ENCODE measurements at places on chromosomes 11 and 22. TPM values are rescaled to one million over a fixed set of nuclear protein-coding genes. Genes with fewer than 3 reads are reported as not detected.

Gene BAIAP2L2
- 0.16 TPM for total RNA-seq

Gene SLC22A25
- not detected for total RNA-seq

Gene SLC6A5
- not detected for total RNA-seq

DNA sequence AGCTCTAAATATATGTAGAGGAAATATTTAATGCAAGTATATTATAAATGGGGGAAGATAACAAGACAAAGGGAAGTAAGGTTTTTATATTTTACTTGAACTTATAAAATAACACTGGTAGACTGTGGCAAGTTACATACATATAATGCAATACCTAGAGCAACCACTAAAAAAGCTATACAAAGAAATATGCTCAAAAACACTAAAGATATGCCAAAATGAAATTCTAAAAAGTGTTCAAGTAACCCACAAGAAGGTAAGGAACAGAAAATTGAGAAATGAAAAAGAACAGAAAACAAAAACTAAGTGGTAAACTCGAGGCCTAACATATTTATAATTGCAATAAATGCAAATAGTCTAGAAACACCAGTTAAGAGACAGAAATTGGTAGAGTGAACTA lies 32.5 kb downstream of the BTG4 start:
- H3K4me3 ChIP-seq: no peak overlapping the region
- H3K27ac ChIP-seq: no peak overlapping the region
- H3K36me3 ChIP-seq: no peaks in the 10 kb centered on the region
- H3K4me1 ChIP-seq: no peaks in the 10 kb centered on the region

DNA sequence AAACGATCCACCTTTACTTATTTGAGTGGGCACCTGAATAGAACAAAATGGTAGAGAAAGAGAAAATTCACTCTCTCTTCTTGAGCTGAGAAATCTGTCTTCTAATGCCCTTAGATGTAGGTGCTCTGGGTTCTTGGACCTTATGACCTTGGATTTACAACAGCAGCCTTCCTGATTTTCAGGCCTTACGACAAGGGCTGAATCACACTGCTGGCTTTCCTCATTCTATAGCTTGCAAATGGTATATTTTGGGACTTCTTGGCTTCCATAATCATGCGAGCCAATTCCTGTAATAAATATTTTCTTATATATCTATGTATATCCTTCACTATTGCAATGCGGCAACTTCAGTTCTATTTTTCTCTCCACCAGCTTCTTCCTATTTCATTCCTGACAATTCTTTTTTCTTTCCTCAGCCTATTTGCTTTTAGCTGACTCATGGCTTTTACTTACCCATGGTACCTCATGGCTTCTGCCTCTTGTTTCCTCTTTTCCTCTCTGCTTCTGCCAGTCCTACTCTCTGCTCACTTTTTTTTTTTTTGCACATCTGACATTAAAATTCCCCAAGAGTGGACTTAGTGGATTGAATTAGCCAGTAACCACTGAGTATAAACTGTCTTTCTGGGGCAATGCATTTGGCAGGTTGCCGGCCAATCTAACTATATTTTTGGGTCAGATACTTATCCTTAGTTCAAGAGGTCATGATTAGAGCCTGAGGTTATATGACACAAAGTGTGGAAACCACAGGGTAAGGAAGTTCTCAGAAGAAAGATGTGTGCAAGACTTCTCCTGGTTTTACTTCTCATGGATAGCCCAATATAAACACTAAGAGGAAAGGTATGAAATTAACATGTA lies 359.5 kb downstream of the TMEM135 start:
- no peak overlapping the region for H3K4me3 ChIP-seq
- no peak overlapping the region for H3K27ac ChIP-seq
- DNase-seq: no peak
- H3K4me1 ChIP-seq: no peaks in the 10 kb centered on the region
- no peaks in the 10 kb centered on the region for H3K27me3 ChIP-seq

DNA sequence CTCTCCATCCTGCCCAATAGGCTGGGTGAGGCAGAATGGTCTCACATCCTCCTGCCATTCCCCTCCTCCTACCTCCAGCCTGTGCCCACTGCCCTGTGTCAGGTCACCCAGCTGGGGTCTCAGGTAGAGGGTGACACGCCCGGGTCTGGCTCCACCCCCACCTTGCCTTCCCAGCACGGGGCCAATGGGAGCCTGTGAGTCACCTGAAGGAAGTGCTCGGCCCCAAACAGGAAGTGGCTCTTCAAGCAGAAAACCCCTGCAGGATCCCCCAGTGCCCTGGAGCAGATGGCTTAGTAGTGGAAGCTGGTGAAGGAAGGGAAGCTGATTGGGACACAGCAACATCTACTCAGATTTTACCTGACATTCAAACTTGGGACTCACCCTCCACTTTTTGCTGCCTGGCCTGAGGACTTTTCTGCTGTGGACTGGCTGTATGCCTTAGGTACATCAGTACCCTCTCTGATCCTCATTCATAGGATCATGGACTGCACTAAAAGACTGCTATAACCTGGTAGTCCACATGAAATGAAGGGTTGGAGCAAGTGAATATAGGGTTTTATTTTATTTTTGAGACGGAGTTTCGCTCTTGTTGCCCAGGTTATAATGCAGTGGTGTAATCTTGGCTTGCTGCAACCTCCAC lies 33.4 kb downstream of the GDPD5 start:
- H3K27ac ChIP-seq: no peak overlapping the region
- no peak overlapping the region for H3K4me3 ChIP-seq
- no peaks in the 10 kb centered on the region for H3K36me3 ChIP-seq
- H3K4me1 ChIP-seq: no peaks in the 10 kb centered on the region

DNA sequence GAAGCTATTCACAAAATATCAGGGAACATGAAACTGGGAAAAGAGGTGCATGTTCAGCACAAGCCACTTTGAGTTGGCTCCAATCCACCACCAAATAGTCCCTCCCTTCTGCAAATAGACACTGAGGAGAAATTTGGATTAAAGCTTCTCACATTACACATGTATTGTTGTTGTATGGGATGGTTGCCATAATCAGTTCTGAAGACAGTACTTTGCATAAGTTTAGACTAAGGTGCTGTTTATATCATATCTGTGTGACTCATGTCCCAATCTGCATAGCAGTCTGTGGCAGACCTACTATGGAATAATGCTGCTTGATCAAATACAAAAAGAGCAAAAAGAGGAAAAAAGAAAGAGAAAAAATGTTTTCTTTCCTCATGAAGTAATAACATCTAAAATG lies 376.7 kb upstream of the DDI1 start:
- DNase-seq: no peak
- no peak overlapping the region for H3K27ac ChIP-seq
- no peaks in the 10 kb centered on the region for H3K4me1 ChIP-seq
- no peak overlapping the region for H3K4me3 ChIP-seq
- no peaks in the 10 kb centered on the region for H3K36me3 ChIP-seq

GRCh38 chr11:60971520-60971919 lies at the start of gene CD6:
Gene CD6 (plus strand): TSS chr11:60971680. CDS start chr11:60971866, 186 bp downstream.
- no peaks in the 10 kb centered on the region for H3K27me3 ChIP-seq
- no peak for DNase-seq
- H3K4me3 ChIP-seq: no peak within 1 kb of the TSS
- no peaks in the 10 kb centered on the region for H3K4me1 ChIP-seq
- H3K27ac ChIP-seq: no peak within 1 kb of the TSS
- H3K36me3 ChIP-seq: no peaks in the 10 kb centered on the region

- H3K4me3 ChIP-seq: no peak overlapping the region
- no peaks in the 10 kb centered on the region for H3K36me3 ChIP-seq
- no peak for DNase-seq
- H3K27ac ChIP-seq: no peak overlapping the region
- no peaks in the 10 kb centered on the region for H3K4me1 ChIP-seq
Measured at GRCh38 chr11:85652786-85653447, 5.2 kb downstream of the TMEM126A start.

DNA sequence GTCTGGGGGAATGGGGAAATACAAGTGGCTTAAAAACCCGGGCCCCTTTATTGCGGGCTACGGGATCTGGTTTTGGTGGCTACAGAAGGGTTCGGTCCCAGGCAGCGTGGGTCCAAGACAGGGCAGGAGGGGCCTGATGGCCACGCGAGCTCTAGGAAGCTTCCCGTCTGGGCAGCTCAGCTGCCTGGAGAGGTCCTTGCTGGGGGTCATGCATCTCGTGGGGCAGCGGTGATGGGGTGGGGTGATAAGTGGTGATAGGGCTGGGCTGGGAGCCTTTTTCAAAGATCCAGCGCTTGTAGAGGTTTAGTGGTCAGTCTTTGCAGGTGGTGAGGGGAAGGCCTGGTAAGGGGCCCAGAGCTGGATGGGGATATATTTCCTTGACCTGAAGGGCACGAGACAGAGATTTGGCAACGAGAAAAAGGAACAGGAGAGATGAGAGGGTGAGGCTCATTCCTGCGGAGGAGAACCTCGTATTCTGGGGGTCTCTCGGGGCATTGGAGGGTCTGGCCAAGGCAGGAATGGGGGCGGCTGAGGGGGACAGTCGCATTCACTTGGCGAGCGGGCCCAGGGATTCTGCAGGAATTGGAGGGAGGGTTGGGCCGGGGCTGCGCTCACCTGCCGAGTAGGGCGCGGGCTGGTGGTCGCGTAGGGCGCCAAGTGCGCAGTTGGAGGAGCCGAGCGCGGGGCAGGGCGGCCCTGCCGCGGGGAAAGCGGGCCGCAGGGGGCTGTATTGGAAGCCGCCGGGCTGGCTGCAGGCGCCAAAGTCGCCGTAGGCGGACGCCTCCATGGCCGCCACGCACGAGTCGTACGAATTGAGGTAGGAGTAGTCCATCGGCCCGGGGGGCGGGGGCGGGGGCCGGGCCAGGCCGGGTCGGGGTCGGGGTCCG lies 560 bp downstream of the PHOX2A start:
- DNase-seq: no peak
- H3K27ac ChIP-seq: no peak overlapping the region
- H3K27me3 ChIP-seq: peaks cover 51% of the 10 kb centered on the region

DNA sequence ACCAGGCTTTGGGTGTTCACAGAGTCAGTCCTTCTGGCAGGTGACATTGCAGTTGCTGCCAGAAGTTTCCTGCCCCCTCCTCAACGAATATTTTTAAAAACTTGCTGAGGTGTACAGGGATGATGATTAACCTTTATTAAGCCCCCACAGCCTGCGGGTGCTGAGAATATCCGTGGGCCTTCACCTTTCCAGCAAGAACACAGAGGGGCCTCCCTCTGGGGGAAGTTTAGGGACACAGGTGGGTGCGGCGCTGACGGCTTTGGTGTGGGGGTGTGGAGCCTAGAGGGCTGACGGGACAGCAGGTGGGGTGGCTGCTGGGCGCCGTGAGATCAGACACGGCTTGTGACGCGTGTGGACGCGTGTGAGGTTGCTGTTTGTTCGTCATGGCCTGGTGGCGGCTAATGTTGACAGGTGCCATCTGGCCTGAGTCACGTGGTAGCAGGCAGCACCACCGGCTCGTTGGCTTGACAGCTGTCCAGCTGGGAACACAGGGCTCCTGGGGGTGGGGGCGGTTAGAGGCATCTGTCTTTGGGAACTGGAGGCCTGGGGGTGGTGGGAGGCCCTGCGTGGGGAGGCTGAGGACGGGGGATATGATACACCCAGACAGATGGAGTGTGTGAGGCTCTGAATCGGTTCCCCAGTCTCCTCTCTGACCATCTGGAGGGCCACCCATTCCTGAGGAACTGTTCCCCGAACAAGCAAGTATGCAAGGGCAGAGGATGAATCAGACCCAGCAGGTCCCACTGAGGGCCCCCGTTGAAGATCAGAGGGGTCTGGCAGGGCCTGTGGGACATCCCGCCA lies 12.5 kb upstream of the LRRC10B start:
- no peak for DNase-seq
- no peaks in the 10 kb centered on the region for H3K36me3 ChIP-seq
- no peaks in the 10 kb centered on the region for H3K4me1 ChIP-seq
- H3K27ac ChIP-seq: no peak overlapping the region

DNA sequence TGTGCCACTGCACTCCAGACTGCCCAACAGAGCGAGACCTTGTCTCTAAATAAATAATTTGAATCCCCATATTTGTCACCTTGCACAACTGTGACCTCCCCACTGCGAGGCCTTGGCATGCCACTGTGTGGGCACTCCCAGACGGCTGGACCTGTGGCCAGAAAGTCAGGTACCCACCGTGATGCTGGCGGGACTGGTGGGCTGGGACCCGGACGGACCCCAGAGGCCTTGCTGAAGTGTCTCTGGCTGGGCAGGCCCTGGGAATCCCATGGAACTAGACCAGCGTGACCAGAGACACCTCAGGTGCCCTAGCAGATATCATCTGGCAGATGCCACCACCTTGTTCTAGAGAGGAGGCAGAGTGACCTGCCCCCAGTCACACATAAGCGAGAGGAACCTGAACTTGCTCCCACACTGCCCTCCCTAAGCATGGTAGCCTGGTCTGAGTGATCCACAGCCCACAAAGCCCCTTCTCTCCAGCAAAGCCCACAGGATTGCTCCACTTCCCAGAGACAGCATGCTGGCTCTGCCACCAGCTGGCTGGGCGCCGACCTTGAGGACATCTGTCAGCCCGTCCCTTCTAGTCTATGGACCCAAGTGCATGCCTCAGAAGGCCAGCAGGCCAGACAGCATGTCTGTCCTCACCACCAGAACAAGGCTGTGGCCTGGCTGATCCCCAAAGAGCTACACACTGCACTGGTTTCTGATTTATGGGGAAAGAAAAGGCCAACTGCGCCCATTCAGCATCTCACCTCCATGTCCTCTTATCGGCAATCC lies 9.5 kb downstream of the MACROD1 start:
- peaks cover 4% of the 10 kb centered on the region for H3K4me1 ChIP-seq
- no peak for DNase-seq
- H3K4me3 ChIP-seq: no peak overlapping the region
- H3K36me3 ChIP-seq: no peaks in the 10 kb centered on the region

GRCh38 chr11:118845369-118845768 lies 38.3 kb upstream of the CXCR5 start:
- DNase-seq: no peak
- no peaks in the 10 kb centered on the region for H3K36me3 ChIP-seq

DNA sequence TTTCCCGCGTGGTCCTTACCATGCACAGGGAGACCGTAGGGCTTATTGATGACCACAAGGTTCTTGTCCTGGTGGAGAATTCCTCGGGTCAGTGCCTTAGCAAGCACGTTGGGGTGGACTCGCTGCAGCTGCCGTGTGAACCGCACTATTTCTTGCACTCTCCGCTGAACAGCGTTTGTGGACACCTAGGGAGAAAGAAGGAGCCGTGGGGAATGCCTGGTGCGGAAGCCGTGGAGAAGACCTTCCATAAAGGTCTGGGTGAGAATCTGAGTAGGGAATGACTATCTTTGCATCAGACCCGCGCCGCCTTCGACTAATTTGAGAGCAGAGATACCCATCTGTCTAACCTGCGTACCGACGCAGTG lies 597 bp downstream of the RPUSD4 start:
- DNase-seq: no peak
- peaks cover 17% of the 10 kb centered on the region for H3K4me1 ChIP-seq
- peaks cover 34% of the 10 kb centered on the region for H3K36me3 ChIP-seq
- peak overlapping the region; percentile 78 for H3K4me3 ChIP-seq
- no peaks in the 10 kb centered on the region for H3K27me3 ChIP-seq

DNA sequence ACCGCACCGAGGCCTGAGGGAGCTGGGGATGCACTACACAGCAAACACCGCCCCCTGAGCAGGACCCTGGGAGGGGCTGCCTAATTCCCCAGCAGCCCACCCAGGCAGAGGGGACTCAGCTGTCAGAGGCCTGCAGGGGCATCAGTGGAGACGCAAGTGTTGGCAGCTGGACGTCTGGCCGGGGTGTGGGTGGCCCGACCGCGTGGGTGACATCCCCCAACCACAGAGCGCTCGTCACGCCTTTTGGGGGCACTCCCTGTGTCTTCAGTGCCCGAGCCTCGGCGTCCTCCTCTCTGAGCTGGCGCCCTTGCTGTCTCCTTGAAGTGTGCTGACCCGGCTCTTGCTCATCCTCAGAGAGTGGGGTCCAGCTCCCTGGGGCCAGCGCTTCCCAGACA lies 150.2 kb downstream of the BRD1 start:
- H3K4me3 ChIP-seq: no peak overlapping the region
- DNase-seq: peak; percentile 38
- peaks cover 20% of the 10 kb centered on the region for H3K27me3 ChIP-seq
- H3K27ac ChIP-seq: no peak overlapping the region
- H3K36me3 ChIP-seq: no peaks in the 10 kb centered on the region

Measured in sigmoid colon (tissue), 7 donors.